Natural killer cell (primary cell): ENCODE measurements at places on chromosomes 5 and 9. TPM values are rescaled to one million over a fixed set of nuclear protein-coding genes. Genes with fewer than 3 reads are reported as not detected.

The PHYHD1 gene
- 5.4 TPM for total RNA-seq

GRCh38 chr9:82601293-82601771 is 461.6 kb downstream of the RASEF start:
- no peak overlapping the region for H3K27ac ChIP-seq
- H3K4me1 ChIP-seq: no peaks in the 10 kb centered on the region

GRCh38 chr9:124778575-124779367 is 1.8 kb downstream of the OLFML2A start:
- DNase-seq: no peak
- no peak overlapping the region for H3K27ac ChIP-seq
- no peaks in the 10 kb centered on the region for H3K36me3 ChIP-seq
- peaks cover 9% of the 10 kb centered on the region for H3K4me1 ChIP-seq
- peaks cover 9% of the 10 kb centered on the region for H3K27me3 ChIP-seq

DNA sequence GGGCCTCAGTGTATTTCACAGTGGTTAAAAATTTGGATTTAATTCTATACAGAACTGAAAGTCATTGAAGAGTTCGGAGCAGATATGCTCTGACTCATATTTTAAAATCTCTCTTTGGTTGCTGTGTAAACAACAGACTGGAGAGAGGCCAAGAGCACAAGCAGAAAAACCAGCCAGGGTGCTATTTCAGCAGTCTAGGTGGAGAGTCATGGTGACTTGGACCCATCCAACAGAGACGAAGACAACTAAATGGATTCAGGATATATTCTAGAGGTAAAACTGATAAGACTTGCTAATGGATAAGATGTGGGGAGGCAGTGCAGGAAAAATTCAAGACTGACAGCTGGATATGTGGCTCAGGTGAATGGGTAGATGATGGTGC is 168.9 kb downstream of the MAPKAP1 start:
- DNase-seq: no peak
- peaks cover 13% of the 10 kb centered on the region for H3K36me3 ChIP-seq
- no peak overlapping the region for H3K4me3 ChIP-seq
- no peaks in the 10 kb centered on the region for H3K27me3 ChIP-seq

DNA sequence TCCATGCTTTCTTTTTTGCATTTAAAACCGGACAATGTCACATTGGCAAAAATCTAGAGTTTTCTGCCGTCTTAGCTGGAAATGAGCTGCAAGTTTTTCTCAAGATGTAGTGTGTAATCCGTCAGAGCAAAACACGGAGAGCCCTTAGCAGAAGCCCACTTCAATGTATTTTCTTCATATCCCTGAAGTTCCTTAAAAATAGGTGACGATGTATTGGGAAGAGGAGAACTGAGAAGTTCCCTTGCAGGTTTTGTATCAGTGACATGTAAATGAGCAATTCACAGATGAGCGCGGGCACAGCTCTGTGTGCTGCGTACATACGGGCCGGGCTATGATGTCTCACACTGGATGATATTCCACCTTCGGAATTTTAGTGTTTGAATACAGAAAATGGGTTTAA is 14.8 kb upstream of the CLPTM1L start:
- H3K27me3 ChIP-seq: peaks cover 3% of the 10 kb centered on the region
- no peak for DNase-seq
- H3K4me3 ChIP-seq: no peak overlapping the region
- no peaks in the 10 kb centered on the region for H3K36me3 ChIP-seq

GRCh38 chr9:123395689-123396511 is 39.9 kb downstream of the CRB2 start:
- H3K36me3 ChIP-seq: no peaks in the 10 kb centered on the region
- H3K4me1 ChIP-seq: no peaks in the 10 kb centered on the region
- H3K4me3 ChIP-seq: no peak overlapping the region

DNA sequence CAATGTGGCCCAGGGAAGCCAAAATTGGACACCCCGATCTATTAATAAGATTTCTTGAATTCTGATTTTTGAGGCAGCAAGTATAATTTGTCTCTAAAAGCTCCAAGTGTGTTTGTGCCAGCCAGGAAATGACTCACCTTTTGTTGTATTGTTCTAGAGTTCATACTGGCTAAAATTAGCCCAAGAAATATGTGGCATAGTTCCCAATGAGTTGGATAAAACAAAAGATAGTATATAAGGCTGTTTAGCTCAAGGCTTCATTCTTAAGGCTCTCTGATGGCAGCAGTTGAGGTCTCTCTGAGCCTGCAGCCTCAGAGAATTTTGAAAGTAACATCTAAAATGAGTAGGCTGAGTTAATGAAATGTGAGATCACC is 21.6 kb downstream of the HMGXB3 start:
- H3K27me3 ChIP-seq: no peaks in the 10 kb centered on the region
- no peak overlapping the region for H3K27ac ChIP-seq
- no peaks in the 10 kb centered on the region for H3K4me1 ChIP-seq
- peaks cover 78% of the 10 kb centered on the region for H3K36me3 ChIP-seq
- no peak for DNase-seq
- no peak overlapping the region for H3K4me3 ChIP-seq

DNA sequence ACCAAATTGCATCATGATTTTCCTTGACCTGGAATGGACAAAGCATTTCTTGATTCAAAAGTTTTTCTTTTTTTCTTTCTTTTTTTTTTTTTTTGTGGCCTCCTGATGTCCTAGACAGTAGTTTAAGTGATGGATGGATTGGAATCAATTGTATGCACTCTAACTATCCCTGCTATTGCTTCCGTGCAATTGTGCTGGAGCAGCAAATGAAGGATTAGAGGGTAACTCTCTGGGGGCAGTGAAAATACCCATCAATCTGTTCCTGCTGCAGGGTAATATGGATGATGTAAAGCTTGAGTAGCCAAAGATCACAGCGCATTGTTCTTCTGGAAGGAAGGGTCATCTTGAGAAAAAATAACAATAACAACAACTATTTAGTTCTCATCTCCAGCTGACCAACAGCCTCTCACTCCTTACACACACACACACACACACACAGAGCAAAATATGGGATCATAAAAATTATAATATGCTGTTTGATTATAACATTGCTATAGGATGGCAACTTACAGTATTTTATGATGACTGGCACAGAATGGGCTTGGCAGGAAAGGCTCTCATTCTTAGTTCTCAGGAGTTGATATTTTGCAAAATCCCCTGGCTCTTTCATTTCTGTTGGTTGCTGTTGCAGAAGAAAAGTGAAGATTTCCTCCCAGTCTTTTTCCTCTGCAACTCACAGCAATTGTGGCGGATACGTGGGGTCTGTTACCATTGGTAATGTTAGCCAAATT is 160.9 kb upstream of the DMAC1 start:
- no peak overlapping the region for H3K27ac ChIP-seq
- no peak overlapping the region for H3K4me3 ChIP-seq
- DNase-seq: no peak
- no peaks in the 10 kb centered on the region for H3K36me3 ChIP-seq
- no peaks in the 10 kb centered on the region for H3K4me1 ChIP-seq
- no peaks in the 10 kb centered on the region for H3K27me3 ChIP-seq
